Fibroblast of lung (primary cell): ENCODE measurements at places on chromosomes 2 and 18. TPM values are rescaled to one million over a fixed set of nuclear protein-coding genes. Genes with fewer than 3 reads are reported as not detected.

The C2orf78 gene
- total RNA-seq = not detected in 2 replicates

DNA sequence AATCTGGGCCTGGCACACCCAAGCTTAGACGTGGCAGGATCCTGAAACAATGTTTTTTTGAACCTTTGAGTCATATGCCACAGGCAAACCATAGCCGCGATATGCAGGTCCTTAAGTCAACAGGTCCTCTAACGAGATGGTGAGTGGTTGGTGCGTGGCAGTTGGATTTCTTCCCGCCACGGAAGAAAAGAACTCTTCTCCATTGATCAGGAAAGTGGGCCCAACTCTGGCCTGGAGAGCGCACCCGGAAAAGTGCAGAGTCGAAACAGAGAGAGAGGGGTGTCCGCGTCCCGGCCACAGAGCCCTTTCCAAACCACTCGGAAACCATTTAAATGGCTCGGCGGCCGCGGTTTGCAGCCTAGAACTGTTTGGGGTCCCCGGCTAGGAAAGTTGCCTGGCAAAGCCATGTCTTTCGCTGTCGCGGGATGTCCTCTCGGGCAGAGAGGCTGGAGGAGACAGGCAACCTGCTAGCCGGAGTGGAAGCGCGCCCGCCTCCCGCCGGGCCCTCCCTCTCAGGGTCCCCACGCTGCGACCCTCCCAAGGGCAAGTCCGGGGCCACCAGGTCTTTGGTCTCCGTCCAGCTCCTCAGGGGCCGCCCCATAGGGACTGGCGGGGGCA, 777 bp downstream of the GALNT3 start:
- peak; percentile 74 for DNase-seq

- no peak for DNase-seq
These were observed 4.7 kb downstream of the UGT1A1 start for GRCh38 chr2:233764761-233765160.

DNA sequence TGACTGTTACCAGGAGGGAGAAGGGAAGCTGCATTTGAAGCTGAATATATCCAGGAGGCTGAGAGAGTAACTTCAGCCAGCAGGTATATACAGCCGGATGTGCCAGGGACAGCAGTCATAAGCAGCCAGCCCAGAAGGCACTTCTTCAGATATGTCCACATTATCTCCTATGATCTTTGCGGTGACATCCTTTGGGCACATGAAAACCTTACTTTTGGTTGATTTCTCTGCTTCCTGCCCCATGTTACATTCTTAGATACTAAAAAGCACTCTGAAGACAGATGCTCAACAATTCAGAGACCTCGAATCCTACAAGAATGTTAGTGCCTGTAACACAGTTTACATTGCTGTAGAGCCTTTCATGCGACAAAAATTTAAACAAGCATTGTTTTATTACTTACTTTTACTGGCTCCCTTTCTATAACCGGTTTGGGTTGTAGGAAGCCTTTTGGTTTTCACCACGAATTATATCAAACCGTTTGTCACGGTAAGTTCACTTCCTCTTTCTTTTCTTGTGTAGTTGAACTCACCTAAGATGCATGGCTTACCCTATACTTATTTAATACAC, 50.3 kb upstream of the TLK1 start:
- DNase-seq = no peak

DNA sequence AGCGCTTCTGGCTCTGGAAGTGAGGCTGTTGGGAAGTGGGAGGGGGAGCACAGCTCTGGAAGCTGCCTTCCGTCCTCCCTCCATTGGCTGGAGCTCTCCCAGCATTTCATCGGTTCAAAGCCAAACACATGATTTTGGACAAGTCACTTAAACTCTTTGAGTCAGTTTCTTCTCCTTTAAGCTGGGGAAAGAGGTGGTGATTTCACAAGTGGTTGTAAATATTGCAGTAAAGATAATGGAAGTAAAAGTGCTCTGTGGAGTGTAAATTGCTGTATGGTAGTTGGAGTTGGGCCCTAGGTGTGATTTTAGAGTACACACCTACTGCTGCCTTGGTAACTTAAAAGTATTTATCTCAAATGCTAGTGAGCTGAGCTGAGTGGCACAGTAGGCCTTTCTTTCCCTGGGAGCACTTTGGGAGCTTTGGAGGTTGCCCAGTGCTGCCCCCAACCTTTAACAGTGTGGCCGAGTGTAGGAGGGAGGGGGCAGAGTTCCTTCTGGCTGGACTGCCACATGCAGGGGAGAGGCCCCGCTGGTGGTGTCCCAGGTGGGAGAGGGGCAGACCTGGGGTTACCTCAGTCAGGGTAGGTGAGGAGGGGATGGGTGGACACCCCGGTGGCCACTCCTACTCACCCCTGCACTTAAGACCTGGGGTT, 54.7 kb downstream of the ASAP2 start:
- DNase-seq = peak; percentile 68

- peak; percentile 88 for DNase-seq
These were observed 115.0 kb downstream of the SPTBN1 start for GRCh38 chr2:54570925-54571694.

- DNase-seq = no peak
These were observed 4.8 kb upstream of the PDIA6 start for GRCh38 chr2:10817413-10817812.

- no peak for DNase-seq
These were observed 9.2 kb downstream of the USP37 start for GRCh38 chr2:218558986-218559385.

GRCh38 chr18:78980279-78980771, 707 bp downstream of the SALL3 start:
- no peak for DNase-seq

- no peak for DNase-seq
These were observed 15.0 kb downstream of the GPR45 start for GRCh38 chr2:105256431-105257047.

DNA sequence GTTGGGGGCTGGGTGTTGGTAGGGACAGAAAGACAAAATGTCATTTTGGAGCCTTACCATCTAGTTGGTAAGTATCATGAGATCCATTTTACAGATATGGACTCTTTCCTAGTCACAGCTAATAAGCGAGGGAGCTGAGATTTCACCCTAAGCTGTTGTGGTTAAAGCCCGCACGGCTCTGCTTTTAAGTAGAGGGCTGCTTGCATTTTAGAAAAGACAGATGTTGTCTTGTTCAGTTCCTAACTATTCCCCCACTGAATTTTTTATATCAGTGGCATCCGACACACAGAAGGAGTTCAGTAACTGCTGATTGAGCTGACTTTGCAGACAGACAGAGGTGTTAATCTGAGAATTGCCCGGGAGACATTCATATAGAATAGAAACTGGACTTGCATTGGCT, 3.7 kb downstream of the QPCT start:
- no peak for DNase-seq

The TMEM178A gene
- 0.26 and 1.5 TPM in 2 replicates for total RNA-seq

DNA sequence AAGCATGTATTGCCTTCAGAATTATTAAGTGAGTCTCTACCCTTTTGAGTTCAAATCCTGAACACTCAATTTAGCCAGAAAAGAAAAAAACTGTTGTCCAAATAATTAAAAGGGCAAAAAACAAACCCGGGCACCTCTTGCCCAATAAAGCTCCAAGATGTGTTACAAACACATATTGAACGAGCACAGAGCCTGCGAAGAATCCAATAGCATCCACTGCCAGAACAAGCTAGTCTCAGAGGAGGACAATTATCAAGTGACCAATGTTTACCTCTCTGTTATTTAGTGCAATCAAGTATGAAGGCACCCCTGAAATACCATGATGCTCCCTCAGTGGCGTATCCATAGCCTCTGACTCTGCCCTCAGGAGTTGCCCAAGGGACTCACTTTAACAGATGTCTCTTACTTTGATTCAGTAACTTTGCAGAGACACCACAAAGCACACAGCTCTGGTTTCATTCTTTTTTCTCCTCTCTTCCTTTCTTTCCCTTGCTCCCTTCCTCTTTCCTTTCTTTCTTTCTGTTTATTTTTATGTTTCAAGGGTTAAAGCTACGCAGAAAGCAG, 93.5 kb upstream of the SPATS2L start:
- DNase-seq = no peak

DNA sequence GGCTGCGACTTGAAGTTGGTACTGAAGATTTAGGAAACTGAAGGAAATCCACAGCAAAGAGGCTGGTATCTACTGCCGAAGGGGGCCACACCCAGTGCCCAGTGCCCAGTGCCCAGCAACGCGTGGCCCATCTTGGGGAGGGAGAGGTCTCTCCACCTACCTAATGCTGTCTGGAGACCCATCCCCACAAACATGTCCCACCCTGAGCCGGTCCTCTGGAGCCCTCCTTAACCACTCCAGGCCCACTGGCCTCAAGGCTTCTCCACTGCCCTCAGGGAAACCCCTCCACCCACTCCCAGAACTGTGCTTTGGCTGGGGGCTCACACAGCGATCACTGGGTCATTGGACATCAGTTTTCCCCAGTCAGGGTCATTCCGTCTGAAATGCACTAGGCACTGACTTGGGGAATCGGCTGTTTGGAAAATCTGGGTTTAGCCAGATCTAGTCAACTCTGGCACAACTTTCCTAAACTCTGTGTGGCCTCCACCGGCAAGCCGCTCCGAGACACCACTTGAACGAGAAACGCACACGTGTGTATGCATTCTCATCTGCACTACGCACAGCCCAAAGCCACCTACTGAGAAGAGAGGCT, 20.1 kb downstream of the GPR55 start:
- no peak for DNase-seq

The CD207 gene
- total RNA-seq = not detected in 2 replicates

The UPP2 gene
- not detected in 2 replicates for total RNA-seq

The STK16 gene
- 26.7 and 30.7 TPM in 2 replicates for total RNA-seq

DNA sequence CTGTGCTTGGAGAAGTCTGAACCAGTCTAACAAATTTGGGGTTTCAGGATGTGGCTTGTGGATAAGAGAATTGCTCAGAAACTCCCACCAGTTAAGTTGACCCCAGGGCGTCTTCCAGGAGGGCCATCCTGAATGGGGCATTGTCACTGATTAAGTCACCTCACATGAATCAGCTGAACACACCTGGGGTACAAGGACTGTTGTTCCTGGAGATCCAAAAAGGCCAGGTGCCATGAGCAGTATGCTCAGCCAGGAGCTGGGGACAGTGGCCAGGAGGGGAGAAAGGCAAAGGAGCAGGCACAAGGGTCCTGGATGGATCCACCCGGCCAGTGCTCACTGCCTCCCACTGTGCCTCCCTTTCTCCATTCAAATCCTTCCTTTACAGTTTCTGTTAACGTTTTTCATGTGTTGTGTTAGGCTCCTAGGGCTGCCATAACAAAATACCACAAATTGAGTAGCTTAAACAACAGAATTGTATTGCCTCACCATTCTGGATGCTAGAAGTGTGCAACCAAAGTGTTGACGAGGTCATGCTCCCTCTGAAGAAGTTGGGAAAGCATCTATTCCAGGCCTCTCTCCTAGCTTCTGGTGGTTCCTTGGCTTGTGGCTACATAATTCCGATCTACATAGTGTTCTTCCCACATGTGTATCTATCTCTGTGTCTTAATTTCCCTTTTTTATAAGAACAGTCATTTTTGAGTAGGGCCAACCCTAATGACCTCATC, 33.4 kb downstream of the TRABD2A start:
- no peak for DNase-seq

DNA sequence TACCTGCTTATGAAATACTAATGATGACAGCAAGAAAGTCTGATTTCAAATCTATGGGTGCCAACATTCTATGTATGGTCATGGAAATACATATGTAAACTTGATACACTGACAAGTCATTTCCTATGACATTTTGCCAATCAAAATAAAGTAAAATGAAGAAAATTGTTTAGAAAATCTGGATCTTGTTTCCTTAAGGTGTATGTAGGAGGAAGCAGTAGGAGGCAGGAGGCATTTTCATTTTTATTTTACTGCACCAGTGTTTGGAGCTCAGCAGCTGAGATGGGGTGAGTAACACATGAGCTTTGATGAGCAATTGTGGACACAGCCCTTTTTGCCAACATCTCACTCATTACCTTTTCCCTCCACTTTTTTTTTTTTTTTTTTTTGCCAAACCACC, 167.0 kb downstream of the AFF3 start:
- DNase-seq = peak; percentile 84

The EGR4 gene
- total RNA-seq = under 0.01 TPM in 1 of 2 replicates, not detected in the other

The RPS27A gene
- 679 and 797 TPM in 2 replicates for total RNA-seq
